Fibroblast of skin of right biceps (primary cell): ENCODE measurements at places on chromosomes 2 and 18.

DNA sequence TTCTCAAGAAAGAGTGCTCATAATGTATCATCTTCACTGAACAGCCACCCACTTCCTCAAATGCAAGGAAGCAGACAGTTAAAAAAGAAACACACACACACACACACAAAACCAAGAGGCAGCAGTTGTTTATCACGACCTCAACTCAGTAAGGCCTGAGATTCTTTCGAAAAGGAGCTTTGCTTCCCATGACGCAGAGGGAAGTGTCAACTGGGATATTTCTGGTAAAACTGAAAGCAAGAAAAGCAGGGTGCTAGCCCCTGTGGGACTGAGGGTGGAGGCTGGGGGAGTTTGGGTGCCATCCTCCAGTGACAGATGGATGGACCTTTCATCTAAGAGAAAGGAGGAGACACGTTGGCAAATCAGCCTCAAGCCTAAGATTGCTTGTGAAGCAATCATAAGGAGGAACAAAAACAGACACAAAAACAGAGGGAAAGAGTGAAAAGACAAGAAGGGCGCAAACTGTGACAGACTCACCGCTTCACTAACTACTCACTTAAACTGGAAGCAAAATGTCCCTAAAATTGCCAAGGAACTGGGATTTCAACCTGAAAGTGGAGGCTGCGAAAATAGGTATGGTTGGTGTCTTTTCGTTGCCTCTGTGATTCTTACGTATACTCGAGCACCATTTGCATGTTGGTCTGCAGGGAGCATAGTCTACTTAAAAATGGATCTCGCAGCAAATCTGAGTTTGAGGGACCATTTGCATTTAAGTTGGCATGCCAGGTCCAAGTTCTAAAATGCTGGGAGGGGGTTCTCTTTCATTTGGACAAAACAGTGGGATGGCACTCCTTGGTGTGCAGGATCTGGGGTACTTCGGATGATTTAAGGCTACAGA is at the start of gene ARHGAP25:
TSS of gene ARHGAP25 (plus strand) at position 124 of the 838 bp plus-strand sequence. CDS start at position 513, 389 bp downstream.
- no peak for DNase-seq

- peak; percentile 10 for DNase-seq
Measured at GRCh38 chr2:216949700-216950413, 90.0 kb upstream of the TNP1 start.

DNA sequence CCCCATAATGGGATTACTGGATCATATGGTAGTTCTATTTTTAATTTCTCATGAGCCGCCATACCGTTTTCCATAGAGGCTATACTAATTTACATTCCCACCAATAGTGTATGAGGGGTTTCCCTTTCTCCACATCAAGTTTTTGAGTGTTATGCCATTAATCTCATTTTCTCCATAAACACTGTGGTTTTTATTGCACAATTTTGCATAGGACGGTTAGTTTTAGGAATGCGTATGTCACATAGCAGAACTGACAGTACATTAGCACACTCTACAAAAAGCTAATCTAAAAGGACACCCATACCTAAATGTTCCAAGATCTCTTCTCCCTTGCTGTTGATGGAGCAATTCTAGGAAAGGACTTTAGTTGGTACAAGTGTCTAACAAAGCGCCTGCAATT is 32.5 kb downstream of the DARS1 start:
- peak; percentile 49 for DNase-seq

GRCh38 chr2:170026361-170026760 is 151.6 kb upstream of the MYO3B start:
- DNase-seq = no peak

DNA sequence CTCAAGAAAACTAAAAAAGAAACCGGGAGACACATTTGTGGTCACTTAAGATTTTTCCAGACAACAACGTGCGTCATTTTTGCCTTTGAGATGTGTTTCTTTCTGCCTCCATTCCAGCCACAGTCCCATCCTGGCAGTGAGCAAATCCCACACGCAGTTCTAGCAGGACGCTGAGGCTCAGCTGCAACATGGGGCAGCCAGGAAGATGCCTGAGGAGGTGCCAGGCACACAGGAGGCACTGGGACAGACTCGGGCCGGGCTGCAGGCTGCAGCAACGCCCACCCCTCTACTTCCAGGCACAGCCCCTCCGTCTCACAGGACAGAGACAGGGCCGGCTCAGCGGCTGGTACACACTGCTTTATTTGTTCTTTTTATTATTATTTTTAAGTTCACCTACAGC is 13.1 kb downstream of the KLF11 start:
- DNase-seq = no peak

- DNase-seq = no peak
Measured at GRCh38 chr2:23603581-23603980, 218.6 kb downstream of the KLHL29 start.

- DNase-seq = peak; percentile 12
Measured at GRCh38 chr2:102975996-102976975, 214.5 kb downstream of the TMEM182 start.

GRCh38 chr2:214358506-214358905 is 52.3 kb upstream of the VWC2L start:
- no peak for DNase-seq

GRCh38 chr2:39494784-39495251 is 57.7 kb upstream of the MAP4K3 start:
- peak; percentile 99 for DNase-seq

- DNase-seq = no peak
Measured at GRCh38 chr18:62844850-62845643, 129.7 kb downstream of the PHLPP1 start.

DNA sequence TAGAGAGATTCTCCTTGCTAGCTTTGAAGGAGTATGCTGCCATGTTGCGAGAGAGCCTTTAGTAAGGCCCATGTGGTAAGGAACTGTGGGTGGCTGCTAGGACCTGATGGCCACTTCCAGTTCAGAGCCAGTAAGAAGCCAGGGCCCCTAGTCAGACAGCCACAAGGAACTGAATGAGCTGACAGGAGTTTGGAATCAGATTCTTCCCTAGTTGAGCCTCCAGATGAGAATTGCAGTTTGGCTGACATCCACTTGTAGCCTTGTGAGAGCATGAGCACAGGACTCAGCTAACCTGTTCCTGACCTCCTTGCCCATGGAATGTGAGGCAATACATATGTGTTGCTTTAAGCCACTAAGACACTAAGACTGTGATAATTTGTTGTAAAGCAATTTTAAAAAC is 1.2 kb upstream of the WDR7 start:
- no peak for DNase-seq

DNA sequence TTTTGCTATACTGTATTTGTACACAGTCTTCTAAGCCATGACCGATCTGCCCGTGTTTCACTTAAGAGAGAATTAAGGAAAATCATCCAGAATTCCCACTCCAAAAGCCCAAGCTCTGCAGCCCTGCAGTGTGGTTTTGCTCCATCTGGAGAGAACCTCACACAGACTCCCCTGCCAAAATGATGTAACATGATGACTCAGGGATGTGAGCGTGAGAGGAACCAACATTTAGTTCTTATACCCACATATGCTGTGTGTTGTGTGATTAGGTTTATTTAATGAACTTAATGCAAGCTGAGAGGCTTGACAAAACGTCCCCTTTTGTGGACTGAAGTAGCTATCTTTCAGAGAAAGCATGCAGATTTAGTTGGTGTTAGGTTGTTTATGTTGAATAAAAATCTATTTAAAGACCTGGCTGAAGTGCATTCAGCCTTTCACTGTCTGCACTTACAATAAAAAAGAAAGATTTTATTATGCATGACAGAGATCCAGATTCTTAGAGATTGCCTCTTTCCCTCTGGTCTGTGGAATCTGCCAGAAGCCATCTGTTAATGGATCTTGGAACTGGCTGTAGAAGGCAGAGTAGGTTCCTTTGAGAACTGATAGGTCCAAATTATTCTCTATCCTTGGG is 6.3 kb downstream of the RAB12 start:
- DNase-seq = peak; percentile 95
